Endothelial cell of umbilical vein (primary cell): ENCODE measurements at places on chromosomes 1 and 21. TPM values are rescaled to one million over a fixed set of nuclear protein-coding genes. Genes with fewer than 3 reads are reported as not detected.

Gene IL20
- total RNA-seq: not detected in 2 replicates

Gene SPRR2E
- not detected in 2 replicates for total RNA-seq

Gene LCE1C
- total RNA-seq: not detected in 2 replicates

Gene DYNLT4
- total RNA-seq: 0.62 and 1.1 TPM in 2 replicates

Gene PCP4
- not detected in 2 replicates for total RNA-seq

Gene NPHS2
- not detected in 2 replicates for total RNA-seq
